ENCODE measurements at places on chromosomes 4 and X.

- DNase-seq, result no peak
These were observed 274.1 kb downstream of the ARHGAP10 start for GRCh38 chr4:148006001-148006400.

DNA sequence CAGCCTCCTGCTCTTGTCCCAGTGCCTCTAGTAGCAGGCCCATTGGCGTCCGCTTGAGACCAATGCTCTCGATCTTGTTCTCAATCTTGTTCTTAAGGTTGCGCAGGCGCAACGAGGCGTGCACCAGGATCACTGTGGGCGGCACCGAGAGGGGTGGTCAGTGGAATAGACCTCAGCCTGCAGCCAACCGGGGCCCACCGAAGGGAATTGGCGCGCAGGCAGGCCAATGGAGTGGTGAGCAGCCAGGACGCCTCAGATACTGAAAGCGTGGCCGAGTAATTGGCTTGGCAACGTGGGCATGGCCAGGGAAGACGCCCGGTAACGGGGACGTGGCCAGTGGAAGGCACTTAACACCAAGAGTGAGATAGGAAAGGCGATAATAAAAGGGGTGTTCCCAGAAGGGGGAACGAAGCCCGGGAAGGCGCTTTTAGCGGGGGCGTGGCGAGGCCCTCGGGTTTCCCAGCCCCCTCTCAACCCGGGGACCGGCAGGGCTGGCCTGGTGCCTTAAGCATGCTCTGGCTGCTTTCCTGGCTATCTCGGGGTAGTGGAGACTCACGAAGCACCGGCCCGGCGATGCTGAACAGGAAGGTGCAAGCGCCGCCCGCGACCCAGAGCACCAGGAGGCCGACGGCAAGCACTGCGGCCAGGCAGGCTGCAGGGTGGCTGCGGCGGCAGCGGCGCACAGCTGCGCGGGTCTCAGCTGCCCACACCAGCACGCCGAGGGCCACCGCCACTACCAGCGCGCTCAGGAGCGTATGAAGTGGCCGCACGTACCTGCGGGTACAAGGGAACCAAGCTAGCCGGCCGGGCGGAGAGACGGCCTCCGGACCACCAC is 1.7 kb downstream of the PRAF2 start:
- no peak for DNase-seq

DNA sequence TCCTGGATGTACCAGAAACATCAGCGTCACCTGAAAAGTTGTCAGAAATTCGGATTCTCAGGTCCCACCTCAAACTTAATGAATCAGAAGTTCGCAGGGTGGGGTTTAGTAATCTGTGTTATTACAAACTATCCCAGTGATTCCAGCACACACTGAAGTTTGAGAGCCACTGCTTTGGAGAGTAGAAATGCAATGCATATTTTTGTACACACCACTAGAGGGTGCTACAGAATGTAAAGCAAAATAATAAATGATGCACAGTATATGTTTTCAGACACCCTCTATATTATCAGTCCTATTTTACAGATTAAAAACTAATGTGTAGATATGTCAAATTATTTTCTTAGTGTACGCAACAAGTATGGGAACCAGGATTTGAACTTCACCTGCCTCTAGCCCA is 2.4 kb upstream of the MORF4L2 start:
- no peak for DNase-seq

DNA sequence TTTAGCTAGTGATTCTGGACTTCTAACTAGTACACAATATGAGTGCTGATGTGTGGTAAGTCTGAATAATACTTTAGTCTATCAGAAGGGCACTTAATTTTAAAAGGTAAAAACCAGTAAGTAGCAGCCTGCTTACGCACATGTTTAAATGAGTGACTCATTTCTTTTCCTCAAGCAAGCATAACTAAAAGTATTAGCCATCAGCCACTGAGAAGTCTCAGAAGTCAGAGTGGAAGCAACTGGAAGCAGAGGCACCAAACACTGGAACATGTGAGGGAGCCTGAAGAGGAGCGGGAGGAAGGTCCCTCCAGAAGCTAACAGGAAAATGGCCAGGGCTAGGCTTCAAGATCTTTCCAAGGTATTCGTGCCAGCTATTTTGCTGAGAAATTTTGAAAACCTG is 257.7 kb downstream of the RAPGEF2 start:
- peak; percentile 78 for DNase-seq

DNA sequence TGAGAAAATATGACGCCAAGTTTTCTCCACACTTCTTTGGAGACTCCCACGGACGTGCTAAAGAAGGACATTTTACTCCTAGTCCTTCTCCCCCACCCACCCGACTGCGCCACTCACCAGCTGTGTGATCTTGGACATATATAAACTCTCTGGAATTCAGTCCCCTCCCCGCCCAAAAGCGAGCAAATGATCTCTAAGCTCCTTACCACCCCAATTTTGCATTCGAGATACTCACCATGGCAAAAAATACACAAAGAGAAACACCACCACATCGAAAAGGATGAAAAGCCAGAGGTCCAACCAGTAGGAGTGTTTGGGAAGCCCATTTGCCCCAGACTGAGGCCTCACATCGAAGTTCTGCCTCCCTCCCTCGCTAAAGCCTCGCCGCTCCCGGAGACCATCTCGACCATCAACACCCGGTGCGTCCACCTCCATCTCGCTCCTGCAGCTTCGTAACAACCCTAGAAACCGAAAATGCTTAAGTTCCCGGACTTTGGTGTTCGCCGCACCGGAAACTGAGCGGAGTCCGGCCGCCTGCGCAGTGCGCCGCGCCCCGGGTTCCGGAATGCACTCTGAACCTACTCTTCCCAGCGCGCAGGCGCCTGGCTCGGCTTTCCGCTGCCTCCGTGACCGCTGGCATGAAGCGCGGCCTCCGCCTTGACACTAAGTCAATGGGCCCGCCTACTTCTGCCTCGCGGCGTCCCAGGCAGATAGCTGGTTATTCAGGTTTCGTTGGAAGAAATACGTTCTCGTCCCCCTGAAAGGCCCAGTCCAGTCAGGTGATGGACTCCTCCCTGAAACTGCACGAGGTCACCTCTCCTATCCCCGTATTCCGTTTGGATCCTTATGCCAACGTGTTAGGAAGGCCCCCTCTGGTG is 21.6 kb downstream of the FABP2 start:
- peak; percentile 78 for DNase-seq

- no peak for DNase-seq
These were observed 5.1 kb downstream of the CTSO start for GRCh38 chr4:155948541-155948940.

- DNase-seq, result no peak
These were observed 77.6 kb upstream of the ITM2A start for GRCh38 chrX:79444694-79445210.

DNA sequence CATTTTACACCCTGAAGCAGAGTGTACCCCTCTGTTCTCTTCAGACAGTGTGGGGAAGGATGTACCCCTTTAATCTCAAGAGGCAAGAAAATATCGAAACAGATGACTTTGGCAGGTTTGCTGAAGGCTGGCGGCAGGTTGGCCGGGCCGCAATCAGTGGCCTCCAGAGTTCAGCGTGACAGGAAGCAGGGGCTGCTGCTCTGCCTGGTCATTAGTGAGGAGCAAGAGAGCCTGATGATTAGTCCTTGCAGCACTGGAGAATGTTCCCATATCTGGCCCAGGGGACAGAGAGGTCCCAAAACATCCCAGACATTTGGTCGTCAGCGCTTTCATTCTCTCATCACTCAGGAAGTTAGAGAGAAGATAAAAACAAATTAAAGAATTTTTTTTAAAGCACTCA is 352.8 kb downstream of the SPRY1 start:
- no peak for DNase-seq

DNA sequence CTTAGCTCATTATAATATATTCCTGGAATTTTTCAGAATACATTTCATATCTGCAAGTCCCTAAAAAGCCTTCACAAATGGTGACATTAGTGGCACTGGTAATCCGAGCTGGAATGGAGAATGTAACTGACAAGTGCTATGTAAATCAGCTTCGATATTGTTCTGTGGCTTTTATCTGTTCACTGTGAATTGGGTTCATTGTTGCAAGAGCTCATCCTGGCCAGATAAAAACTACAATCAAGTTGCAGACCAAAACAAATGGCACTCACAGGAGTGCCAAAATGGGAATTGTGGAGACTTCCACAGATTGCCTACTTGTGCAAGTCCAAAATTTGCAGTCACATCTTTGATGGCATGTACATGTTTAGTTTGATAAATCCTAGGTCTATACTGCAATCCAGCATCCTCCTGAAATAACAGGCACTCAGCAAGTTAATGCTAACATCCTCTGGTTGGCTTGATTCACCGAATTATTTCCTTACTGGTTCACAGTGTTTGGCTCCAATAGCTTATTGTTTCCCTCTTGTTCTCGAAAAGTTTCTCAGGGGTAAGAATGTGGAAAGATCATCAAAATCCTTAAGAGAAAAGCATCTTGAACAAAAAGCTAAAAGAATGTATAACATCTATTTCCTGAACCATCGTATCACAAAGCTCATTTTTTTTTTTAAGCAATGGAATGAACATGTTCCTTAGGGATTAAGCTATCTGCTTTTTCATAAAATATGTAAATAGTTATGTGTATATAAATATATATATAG is 904.9 kb downstream of the CENPC start:
- DNase-seq, result no peak

GRCh38 chr4:650951-651883 is 22.9 kb downstream of the ATP5ME start:
- DNase-seq, result no peak

DNA sequence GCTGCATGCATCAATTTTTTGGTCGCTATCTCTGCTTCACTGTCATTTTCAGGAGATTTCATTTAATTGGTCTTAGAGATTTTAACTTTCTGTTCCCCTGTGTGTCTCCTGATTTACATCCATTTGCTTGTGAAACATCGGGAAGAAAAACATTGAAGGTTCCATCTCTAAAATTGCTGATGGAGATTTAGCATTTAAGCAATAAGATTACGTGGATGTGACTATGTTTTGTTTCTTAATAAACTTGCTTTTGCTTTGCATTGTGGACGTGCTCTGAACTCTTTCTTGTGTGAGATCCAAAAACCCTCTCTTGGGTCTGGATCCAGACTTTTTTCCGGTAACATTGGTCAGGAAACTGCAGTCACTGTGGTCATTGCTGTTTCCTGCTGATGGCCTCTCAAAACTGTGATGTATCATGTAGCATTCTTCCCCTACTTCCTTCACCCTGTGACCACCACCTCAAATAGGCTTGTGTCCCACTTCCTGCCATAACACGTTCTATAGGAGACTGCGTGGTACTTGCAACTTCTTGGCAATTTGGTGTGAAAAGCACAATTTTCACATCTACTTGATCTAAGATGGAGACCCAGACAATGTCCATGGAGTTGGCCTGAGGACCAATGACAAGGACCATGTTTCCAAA is 4.9 kb downstream of the CXCL2 start:
- DNase-seq, result no peak

DNA sequence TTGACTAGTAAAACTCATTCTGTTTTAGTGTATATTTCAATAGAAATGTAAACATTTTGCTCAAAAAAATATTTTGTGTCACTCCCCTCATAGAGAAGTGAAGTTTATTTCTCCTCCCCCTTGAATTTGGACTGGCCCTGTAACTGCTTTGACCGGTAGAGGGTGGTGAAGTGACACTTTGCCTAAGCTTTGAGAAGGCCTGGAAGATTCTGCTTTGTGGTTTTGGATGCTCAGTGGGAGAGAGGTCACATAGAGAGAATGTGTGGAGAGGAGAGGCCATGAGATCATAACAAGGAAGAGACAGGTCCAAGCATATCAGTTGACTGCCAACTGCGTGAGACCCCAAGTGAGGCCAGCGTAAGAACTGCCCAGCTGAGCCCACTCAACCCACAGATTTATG is 19.1 kb upstream of the ARX start:
- DNase-seq, result no peak

DNA sequence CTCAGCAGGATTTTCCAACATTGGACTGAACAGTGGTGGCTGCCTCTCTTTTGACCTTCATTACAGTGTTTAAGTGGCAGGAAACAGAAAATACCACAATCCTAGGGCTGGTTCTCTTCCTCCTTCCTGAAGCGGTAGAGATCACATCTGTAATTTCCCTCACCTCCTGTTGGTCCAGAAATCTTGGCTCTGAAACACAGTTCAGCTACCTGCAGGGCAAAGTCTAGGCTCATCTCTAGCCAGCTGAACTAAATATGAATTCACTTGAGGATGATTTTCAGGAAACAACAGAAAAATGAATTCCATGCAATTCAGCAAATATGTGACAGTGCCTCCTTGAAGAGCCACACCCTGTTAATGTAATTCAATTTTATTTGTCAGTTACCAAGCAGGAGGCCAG is 531.9 kb downstream of the INPP4B start:
- DNase-seq, result no peak

- no peak for DNase-seq
These were observed 10.4 kb downstream of the SMPX start for GRCh38 chrX:21747558-21747957.

GRCh38 chr4:6992728-6993677 is 50.2 kb upstream of the TADA2B start:
- DNase-seq, result no peak

DNA sequence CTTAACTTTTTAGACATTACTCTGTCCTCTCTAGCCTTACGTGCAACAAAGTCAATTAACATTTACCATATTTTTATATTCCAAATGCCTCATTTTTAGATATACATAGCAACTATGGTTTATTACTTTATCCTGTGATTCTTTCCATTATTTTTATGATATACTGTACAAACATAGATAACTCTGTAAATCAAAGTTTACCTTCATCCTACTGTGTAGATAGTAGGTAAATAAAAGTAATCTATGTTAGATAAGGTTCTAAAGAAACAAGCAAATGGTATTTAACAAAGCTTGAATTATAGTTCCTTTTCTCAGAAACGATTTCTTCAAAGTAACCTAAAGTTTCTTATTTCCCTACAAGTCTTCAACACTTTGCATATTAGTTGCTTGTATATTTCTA is 350.0 kb downstream of the GALNTL6 start:
- no peak for DNase-seq

DNA sequence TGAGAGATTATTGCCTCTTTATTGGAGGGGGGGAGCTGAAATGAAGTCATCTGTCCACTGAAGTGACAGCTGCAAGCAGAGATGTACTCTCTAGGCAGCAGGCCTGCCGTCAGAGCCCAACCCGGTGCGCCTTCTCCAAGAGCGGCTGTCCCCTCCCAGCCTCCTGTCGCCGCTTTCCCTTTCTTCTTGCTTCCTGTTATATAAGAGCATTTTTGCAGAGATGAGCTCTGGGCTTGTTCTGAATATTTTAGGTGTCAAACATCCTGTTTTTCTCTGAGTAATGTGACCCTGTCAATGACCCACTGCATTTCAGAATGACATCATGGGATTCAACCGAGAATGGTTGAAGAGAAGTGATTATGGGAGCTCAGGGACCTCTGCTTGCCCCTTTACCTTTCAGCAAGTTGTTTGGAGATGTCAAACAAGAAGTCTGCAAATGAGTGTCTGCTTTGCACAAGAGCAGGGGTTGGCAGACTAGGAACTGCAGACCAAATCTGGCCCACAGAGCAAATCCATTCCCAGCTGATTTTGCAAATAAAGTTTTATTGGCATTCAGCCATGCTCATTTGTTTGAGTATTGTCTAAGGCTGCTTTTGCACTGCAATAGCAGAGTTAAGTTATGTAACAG is 79.9 kb downstream of the SLC9A6 start:
- DNase-seq, result no peak

DNA sequence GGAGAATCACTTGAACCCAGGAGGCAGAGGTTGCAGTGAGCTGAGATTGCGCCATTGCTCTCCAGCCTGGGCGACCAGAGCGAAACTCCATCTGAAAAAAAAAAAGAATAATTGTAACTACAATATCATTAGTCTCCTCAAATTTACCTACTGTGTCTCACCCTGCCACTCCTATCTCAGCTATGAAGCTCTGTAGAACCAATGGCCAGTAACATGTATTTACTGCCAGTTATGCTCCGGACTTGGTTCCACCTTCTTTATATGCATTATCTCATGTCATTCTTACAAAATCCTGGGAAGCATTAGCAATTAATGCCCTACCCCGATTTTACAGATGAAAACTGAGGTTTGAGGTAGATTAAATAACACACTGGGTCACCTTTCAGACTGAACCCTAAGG is 7.0 kb upstream of the FAT1 start:
- no peak for DNase-seq

Data from AG04450 (cell line).